ENCODE measurements at places on chromosomes 7 and 10.

GRCh38 chr10:44511166-44511565, 126.3 kb upstream of the CXCL12 start:
- no peak for DNase-seq

GRCh38 chr7:151131592-151132293, 35.8 kb downstream of the GBX1 start:
- no peak for DNase-seq

- no peak for DNase-seq
Observed at GRCh38 chr7:122133477-122133876, 10.6 kb downstream of the AASS start.

DNA sequence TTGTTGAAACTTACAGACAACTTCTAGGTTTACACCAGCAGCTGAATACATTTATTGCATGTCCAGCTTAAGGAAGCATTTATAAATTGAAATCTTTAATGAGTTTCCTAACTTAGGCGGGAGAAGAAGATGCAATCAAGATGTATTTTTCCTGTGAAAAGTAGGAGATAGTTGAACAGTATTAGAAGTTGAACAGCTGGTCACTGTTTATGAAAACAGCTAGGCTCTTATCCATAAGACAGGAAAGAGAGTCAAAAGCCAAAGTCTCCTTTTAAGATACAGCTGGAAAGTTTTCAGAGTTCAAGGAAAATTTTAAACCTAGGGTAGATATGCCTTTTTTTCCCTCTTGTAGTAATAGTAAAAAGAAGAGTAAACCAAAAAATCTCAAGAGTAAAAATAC, 236.1 kb upstream of the FERD3L start:
- no peak for DNase-seq

GRCh38 chr7:44307301-44307900, 18.0 kb downstream of the CAMK2B start:
- DNase-seq: peak; percentile 79

- DNase-seq: no peak
Observed at GRCh38 chr7:153532326-153532725, 519.9 kb upstream of the DPP6 start.

- no peak for DNase-seq
Observed at GRCh38 chr10:28280652-28281051, 22.2 kb downstream of the MPP7 start.

- DNase-seq: no peak
Observed at GRCh38 chr7:74364061-74364460, 74.9 kb downstream of the CLIP2 start.

- DNase-seq: no peak
Observed at GRCh38 chr10:62189131-62189530, 79.5 kb downstream of the RTKN2 start.

DNA sequence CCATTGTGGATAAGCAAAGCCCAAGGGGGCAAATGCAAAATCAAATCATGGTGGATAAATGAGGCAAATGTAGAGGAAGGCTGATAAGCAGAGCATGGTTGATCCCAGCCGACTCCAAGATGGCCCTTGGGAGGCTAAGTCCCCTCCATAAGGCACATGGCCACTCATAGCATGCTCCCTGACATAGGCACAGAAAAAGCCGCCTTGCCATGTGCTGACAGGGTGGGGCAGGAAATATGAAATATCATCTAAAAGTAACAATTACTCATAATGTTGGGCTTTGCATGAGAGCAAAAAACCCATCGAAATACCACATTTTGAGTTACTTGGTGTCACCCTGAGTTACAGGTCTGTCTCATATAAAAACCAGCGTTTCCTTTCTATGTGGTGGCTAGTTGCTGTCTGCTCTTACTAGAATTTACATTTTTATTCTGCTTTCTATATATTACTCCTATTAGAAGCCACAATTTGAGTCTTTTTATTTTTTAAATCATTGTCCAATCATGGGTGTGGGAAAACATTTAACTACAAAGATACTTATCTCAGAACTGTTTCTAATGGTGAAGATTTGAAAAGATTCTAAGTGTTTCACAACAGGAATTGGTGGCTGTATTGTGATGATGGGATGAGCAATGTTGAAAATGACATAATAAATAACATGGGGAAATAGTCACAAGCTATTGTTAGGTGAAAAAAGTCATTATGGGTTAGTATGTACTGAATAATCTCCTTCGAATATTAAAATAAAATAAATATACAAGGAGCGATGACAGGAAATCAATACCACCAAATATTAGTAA, 102.7 kb downstream of the CUBN start:
- no peak for DNase-seq

GRCh38 chr10:129833994-129834739, 129.9 kb downstream of the EBF3 start:
- no peak for DNase-seq

DNA sequence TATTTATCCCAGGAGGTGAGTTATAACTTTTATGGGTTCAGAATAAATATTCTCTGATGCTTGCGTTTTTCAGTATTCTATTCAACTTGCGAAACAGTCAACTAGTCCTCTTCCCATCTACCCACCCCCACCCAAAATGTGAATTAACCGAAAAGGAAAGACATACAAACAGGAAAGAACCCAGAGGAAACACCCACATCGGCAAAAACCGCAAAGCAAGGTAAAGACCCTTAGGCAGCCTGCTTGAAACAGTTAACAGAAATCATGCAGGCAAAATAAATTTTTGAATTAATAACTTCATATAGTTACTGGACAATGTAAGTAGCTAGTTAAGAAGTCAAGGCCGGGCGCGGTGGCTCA, 5.4 kb downstream of the ZC3HAV1 start:
- no peak for DNase-seq

DNA sequence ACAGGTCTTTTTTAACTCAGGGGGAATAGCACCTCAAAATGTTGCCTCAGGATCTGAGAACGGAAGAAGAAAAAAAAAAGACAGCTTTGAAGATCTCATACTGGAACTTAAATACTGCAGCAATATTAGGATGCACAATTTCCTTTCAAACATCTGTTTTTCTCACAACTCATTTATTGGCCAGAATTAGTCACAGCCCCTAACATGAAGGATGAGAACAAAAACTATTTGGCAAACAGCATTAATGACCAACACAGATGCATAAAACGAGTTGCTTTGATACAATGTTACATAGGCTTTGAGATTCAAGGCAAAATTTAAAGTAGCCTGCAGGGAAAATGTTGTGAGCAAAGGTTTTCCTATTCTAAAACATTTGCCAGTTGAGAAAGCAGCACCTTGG, 36.5 kb downstream of the JMJD1C start:
- DNase-seq: no peak

- DNase-seq: no peak
Observed at GRCh38 chr10:14072541-14072940, 258.2 kb downstream of the FRMD4A start.

GRCh38 chr10:110643653-110644597, at the start of gene RBM20:
Gene RBM20, plus strand, starts transcription at chr10:110644336. Its CDS starts 119 bp downstream, at chr10:110644455.
- DNase-seq: no peak

- no peak for DNase-seq
Observed at GRCh38 chr10:105681051-105681450, 1040.0 kb downstream of the SORCS3 start.
